ENCODE measurements at places on chromosomes 1 and 21.

DNA sequence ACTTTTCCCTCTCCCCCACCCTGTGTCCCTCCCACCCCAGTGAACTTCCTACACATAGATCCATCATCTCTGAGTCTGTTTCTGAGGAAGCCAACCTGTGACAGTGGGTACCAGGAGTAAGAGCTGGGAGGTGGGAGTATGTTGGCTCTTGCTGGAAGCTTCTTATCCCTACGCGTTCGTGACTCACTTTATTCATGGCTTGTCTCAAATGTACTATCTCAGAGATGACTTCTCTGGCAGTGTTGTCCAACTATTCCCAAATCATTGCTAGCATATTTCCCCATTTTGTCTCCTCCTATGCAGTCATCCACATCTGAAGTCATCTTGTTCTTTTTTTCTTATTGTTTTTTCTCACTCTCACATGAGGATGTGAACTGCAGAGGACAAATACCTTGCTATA, 88.0 kb downstream of the HIVEP3 start:
- no peak for DNase-seq

DNA sequence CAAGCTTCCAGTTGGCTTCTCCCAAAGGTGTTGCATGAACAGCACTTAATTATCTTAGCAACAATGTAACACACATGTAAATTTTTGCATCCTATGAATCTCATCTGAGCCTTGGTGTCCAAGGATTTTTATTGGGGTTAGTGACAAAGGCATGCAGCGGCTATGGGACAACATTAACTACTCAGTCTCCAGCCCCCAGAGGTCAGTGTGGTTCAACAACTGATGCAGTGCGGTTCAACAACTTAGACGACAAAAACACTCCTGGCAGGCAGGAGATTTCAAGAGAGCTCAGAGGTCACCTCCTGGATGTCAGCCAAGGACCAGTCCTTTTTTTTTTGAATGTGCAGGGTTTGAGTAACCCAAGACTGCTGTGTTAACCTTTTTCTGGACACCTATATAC, 77.5 kb upstream of the HMCN1 start:
- peak; percentile 57 for DNase-seq

- no peak for DNase-seq
These were observed 37.6 kb downstream of the ZYG11A start for GRCh38 chr1:52880206-52880605.

DNA sequence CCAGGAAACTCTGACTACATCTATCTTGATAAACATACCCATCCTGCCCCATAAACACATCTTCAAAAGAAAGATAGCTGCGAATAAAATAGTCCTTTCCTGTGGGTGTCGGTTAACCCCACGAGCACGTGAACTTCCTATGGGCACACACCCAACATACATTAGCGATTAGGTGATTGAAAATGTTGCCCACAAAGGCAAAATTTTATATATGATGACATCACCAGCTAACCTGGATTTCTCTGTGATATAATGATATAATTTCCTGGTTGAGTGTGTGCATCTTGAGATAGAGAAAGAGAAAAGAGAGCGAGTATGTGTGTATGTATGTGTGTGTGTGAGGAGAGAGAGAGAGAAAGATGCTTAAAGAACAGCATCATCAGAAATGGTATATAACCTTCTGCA, 296.1 kb downstream of the PTPRC start:
- DNase-seq, result no peak

GRCh38 chr1:246295340-246295739, 211.7 kb downstream of the SMYD3 start:
- DNase-seq, result no peak

DNA sequence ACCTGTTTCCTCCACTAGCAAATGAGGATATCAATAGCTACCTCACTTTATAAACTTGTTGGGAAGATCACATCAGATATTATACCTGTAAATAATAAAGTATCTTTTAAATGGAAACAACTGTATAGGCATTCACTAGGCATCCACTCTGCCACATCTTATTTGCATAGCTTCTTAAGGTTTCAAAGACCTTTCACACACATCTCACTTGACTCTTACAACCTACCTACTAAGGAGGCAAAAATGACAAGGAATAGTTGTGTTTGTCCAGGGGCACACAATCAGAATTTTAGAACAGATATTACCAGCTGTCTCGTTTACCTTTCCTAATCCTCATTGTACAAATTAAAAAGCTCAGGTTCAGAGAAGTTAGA, 51.5 kb downstream of the VANGL2 start:
- DNase-seq, result no peak

DNA sequence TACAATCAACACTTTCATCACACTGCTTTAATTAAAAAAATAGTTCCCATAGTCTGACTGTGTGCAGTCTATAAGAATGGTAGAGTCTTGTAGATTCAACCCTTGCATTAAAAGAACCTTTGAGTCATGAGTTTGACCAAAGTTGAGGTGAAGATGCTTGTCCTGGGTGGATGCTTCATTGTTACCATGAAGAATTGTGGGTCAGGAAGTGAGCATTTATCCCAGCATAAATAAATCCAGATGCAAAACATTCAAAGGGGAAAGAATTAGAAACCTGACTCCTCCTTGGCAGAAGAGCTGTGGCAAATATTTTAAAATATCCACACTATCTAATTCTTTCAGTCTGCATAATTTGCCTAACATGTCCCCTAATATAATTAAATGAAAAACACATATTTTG, 72.9 kb upstream of the SPAG17 start:
- no peak for DNase-seq

All from endodermal cell (in vitro differentiated cells).